ENCODE measurements at places on chromosomes 5 and 9.

DNA sequence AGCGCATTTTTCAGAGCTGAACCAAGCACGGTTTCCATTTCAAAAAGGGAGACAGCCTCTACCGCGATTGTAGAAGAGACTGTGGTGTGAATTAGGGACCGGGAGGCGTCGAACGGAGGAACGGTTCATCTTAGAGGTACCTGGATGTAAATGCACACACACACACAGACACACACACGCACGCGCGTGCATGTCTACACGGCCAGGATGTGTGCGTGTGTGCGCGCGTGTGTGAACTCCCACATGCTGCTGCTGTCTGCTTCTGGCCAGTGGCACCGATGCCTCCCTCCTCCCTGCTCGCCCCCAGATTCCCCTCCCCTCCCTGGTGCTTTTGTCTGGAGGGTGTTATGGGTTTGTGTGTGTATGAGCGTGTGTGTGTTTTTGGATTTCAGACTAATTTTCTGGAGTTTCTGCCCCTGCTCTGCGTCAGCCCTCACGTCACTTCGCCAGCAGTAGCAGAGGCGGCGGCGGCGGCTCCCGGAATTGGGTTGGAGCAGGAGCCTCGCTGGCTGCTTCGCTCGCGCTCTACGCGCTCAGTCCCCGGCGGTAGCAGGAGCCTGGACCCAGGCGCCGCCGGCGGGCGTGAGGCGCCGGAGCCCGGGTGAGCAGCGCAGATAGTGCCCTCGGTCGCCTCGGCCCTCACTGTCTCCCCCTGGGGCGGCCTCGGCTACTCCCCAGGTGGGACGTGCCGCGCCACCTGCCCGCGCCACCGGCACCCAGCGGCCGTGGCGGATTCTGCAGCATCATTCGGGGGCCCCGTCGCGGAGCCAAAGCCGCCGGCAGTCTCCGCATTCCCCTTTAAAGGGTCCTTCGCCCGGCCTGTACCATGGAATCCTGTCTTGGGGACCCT lies at the start of gene NTRK2:
Gene NTRK2, plus strand, starts transcription at position 442 of the 850 bp plus-strand sequence. CDS start 1,020 bp downstream, outside the sequence.
- no peak for DNase-seq

DNA sequence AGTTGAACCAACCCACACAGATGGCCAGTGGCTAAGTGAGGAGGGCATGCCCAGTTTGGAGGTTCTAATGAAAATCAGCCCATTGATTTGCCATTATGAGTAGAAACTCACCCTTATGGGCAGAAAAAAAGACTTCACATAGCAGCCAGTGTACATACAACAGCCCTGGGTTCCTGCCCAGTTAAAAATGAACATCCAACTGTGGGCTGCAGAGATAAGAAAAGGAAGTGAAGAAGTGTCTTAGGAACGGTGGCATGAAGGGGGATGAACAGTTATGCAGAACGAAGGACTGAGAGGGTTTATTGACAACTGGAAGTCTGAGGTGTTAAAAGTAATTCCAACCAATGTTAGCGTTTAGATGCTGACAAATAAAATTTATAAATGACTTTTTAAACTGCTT lies 118.4 kb downstream of the MARCHF3 start:
- DNase-seq, result no peak

DNA sequence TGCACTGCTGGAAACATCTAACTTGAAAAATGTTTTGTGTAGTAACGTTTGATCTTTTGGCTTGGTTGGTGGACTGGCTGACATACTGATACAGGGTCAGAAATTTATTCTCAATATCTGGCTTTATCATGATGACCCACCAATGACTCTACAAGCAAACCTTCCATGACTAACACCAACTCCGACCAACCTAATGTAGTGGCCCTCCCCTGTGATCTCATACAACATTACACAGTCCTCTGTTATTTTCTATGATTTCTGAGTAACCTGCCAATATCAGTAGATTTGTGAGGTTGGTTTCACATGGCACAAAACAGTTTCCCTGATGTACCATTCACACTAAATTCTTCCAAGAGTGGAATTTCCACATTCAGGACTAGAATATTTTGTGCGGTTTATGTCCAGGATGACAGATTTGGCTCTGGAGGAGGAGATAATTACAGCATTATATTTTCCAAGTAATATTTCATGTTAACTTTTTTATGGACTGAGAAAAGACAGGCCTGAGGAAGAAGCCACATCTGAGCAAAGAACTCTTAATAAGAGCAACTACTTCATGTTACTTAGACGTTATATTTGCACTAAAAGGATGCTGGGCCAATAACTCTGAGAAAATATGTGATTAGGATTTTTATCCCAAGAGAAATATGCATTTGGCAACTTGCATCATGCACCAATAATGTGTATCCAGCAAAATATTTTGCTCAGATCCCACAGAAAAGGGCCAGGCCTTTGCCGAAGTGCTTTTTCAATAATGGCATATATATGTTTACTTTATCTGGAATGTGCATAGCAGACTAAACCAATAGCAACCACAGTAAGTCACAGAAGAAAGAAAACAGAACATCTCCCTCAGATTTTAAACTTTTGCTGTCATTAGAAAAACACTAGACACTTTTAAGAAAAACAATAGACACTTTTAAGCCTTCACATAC lies 273.4 kb downstream of the KCNN2 start:
- DNase-seq, result no peak

DNA sequence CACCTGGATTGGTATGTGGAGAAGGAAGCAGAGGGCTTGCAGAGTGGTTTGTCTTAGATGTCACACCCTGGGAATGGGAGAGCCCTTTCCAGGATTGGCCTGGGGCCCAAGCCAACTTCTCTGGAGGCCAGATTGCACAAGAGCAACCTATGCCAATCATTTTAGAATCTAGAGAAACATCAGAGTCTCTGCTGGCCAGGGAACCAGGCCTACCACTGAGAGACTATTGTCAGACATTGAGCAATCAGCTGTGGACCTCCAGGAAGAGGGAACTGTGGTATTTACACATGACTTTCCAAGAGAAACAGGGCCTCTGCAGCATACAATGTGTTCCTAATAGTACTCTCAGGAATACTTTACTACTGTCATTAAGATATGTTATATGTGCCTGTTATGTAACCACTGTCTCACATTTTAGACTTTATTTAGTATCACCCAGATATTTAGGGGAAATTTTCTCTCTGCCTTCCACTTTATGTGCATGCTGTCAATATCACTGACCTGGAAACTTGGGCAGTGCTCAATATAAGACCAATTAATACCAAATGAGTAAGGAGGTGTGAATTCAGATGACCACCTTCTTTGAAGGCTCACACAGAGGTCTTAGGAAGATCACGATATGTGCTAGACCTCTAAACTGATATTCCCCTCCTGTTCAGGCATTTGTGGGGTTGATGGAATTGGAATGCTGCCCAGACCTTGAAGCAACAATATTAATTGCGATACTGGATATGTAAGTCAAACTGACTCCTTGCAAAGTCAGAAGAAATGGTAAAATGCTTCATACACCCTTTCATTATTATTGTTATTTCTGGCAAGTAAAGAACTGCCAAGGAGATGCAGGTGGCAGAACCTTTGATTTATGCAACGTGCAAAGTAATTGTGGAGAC lies 20.5 kb upstream of the CCL28 start:
- peak; percentile 96 for DNase-seq

GRCh38 chr5:100762108-100762507 lies 141.0 kb downstream of the ST8SIA4 start:
- no peak for DNase-seq

DNA sequence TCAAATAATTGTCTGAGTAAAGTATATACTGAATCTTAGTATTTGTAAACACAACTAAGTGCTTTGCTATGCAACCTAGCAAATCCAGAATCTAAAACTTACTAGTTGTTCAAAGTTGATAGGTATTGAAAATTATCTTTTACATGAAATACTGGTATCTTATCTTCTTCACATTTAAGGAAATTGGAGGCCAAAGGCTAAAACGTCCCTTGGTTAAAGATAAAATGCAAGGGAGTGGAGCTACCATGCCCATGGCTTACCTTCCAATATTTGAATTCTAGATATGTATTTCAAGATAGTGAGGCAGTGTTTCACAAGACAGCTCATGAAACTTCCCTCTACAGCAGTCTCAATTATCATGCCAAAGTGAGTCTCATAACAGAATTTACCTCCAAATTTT lies 373.5 kb downstream of the KIAA0825 start:
- DNase-seq, result no peak

- no peak for DNase-seq
Measured at GRCh38 chr9:134717924-134718645, 76.5 kb downstream of the COL5A1 start.

- no peak for DNase-seq
Measured at GRCh38 chr9:128394379-128395168, 23.4 kb downstream of the URM1 start.

GRCh38 chr5:80240368-80240986 lies 15.4 kb downstream of the SERINC5 start:
- no peak for DNase-seq

DNA sequence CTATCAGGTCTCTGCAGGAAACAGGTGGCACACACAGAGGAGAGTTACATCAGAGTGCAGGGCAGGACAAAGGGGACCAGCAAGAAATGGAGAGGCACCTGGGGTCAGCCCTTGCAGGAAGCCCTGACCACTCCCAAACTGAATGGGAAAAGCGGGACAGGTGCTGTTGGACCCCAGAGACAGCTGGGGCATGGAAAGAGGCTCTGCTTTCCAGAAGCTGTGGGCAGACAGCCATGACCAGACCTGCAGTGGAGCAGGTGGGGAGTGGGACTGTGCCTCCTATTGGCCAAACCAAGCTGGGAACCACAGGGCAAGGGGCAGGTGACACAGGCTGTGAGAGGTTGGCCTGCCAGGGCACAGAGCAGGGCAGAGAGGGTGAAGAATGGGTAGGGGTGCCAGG lies 125.8 kb downstream of the BOD1 start:
- no peak for DNase-seq

- DNase-seq, result peak; percentile 68
Measured at GRCh38 chr9:89550346-89550927, 52.5 kb upstream of the SEMA4D start.

- DNase-seq, result no peak
Measured at GRCh38 chr9:108863891-108864290, 1.8 kb downstream of the ACTL7A start.

GRCh38 chr5:148793261-148793660 lies 33.1 kb upstream of the ADRB2 start:
- DNase-seq, result no peak

GRCh38 chr9:1049641-1050040 lies 516 bp upstream of the DMRT2 start:
- no peak for DNase-seq

GRCh38 chr5:51201024-51201423 lies 182.2 kb upstream of the ISL1 start:
- no peak for DNase-seq

DNA sequence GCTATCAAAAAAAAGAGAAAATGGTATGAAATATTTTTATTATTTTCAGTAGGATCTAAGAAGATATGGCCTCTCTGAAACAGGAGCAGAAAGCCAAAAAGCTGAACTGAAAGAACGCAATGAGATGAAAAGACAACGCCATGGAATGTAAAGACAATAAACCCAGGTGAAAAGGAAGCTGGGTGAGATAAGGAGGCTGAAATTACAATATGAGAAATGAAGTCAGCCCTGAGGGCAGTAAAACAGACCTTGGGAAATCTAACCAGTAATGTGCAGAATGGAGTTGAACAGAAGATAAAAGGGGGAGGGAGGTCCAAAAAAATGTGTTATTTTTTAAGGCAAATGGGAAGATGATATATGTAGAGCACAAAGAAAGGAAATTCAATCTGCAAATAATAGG lies 265.3 kb downstream of the ENC1 start:
- DNase-seq, result no peak

DNA sequence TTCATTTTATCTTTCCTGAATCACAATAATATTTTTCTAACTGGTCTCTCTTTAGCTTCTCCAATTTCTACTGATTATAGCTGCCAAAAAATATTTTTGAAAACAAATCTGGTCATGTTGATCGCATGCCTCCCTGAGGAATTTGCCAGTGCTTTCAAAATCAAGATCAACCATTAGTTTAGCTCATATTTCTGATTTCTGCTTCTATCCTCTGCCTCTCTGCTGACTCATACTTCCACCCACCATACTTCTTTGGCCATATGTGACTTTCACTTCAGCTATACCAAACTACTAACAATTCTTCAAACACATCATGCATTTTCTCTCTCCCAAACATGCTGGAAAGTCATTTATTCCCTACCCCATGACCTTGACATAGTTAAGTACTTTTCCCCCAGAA lies 636.5 kb downstream of the TLE1 start:
- no peak for DNase-seq

DNA sequence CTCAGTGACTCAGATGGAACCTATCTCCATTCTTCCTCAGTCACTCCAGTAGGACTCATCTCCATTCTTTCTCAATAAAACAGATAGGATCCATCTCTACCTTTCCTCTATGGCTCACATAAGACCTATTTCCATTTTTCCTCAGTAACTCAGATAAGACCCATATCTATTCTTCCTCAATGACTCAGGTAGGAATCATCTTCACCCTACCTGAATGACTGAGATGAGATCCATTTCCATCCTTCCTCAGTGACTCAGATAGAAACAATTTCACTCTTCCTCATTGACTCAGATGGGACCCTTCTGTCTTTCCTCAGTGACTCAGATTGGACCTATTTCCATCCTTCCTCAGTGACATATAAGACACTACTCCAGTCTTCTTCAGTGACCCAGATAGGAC lies 165.1 kb downstream of the FBXO4 start:
- DNase-seq, result no peak

- no peak for DNase-seq
Measured at GRCh38 chr5:80097451-80097850, 62.3 kb downstream of the THBS4 start.

DNA sequence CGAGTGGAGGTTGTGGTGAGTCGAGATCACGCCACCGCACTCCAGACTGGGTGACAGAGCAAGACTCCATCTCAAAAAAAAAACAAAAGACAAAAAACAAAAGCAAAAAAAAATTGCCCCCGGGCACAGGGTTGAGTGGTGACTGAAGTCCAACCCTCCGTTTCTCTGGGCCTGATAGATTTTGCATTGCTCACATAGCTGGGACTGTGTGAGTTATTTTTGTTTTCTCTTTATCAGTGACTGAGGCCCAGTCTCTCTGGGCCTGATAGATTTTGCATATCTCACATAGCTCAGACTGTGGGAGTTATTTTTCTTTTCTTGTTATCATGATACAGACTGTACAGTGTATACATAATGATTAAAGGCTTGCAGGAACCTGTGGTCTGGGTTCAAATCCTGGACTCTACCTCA lies 2.6 kb upstream of the SLC28A3 start:
- no peak for DNase-seq

- no peak for DNase-seq
Measured at GRCh38 chr5:172245703-172246125, 37.9 kb downstream of the UBTD2 start.

- no peak for DNase-seq
Measured at GRCh38 chr5:77301447-77301883, 91.0 kb downstream of the PDE8B start.

GRCh38 chr5:34706084-34706483 lies 50.0 kb downstream of the RAI14 start:
- DNase-seq, result no peak

Measured in epithelial cell of proximal tubule (primary cell).